Fibroblast of the aortic adventitia (primary cell): ENCODE measurements at places on chromosomes 7 and 10.

DNA sequence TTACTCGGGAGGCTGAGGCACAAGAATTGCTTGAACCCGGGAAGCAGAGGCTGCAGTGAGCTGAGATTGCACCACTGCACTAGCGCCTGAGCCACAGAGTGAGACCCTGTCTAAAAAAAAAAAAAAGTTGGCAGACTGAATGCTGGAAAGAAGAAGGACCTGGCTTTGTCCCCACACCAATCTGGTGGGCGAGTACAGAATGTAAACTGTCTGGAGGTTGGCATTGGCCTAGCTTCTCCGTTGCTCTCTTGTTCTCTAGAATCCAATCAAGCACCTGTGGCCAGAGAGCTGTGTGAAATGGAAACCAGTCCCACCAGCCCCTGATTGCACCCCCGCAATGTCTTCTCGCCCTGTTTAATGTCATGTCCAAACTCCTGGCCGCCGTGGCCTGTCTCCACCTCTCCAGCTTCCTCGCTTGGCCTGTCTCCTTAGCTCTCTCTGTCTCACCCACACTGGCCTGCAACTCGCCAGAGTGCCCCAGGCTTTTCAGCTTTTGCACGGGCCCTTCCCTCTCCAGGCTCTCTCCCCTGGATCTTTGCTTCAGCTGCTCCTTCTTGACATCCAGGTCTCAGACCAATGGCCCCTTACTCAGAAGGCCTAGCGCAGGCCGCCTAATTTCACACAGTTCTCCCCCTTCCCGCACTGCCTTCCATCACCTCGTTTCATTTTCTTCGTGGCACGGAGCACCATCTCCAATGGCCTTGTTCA is 670 bp upstream of the AGK start:
- DNase-seq: no peak

- no peak for DNase-seq
These were observed 25.3 kb downstream of the GFRA1 start for GRCh38 chr10:116247691-116248090.

DNA sequence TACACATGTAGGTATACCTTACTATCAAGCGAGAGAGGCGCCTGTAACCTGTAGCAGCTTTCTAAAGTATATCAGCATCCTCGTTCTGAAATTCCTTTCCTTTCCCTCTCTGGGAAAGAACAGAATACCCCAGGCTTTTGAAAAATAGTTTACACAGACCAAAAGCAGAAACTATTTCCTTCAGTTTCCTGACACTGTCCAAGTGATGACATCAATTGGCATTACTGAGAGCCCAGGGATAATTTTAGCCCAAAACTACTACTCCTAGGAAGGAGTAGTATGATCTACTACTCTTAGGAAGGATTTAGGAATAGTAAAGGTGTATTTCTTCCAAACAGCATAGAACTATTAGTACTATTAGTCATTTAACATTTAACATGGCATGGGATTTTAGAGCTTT is 6.0 kb downstream of the GNG11 start:
- no peak for DNase-seq

GRCh38 chr10:108249940-108250339 is 1085.4 kb upstream of the SORCS1 start:
- no peak for DNase-seq

GRCh38 chr10:96714031-96714590 is 6.2 kb downstream of the PIK3AP1 start:
- no peak for DNase-seq

DNA sequence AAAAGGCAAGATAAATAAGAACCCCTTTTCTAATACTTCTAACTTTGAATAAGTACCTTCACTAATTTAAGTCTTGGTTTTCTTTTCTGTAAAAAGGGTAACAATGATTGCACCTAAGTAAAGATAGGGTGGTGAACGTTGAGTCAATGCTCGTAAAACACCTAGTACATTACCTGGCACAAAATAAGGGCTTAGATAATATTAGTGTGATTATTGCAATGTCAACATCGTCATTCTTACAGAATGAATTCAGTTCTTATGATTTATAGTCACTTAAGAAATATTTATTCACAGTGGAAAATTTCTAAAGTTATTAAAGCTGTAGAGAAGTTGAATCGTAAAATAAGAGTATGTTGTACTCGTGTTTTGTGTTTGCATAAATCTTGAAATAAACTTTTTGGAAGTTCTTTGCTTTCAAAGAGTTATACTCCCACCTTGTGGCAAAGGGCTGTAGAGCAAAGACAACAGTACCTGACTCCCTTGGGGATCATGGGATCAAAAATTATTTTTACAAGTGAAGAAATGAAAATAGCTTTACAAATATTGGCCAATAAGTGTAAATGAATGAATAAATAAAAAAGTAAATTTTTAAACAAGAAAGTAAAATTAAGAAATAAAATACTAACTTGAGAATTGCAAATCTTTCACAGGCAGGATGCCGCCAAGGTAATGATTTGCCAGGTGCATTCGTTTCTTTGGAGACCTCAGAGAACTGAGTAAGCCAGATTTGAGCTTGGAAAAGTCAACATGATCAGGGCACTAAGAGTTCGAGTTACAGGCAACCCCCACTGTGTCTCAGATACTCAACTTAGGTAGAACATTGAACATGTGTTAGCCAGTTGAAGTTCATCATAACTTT is 285.8 kb upstream of the CACNA2D1 start:
- peak; percentile 63 for DNase-seq

DNA sequence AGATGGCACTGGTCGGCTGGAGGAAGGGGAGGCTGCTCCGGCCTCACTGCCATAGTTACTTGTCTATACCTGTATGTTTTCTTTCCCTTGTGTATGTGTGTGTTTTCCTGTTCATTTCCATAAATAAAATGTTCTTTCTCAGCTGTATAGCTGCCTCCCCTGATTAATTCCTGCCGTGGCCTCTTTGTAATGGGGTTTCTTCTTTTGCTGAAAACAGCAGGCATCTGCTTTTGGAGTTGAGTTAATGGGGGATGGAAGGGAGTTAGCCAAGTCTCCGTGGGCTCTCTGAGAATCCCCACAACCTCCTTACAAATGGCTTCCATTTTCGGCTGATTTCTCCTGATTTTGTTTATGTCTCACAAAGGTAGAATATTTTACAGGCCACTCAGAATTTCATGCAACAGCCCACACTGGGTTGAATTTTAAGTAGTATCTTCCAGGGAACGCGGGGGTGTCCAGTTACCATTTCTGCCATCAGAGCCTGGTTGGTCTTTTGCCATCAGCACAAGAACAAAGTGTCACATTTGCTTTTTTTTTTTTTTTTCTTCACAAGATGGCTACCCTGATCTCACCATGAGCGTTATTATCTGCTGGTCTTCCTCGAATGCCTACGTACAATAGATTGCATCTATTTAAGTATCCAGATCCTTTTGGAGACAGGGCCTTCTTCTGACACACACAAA is 88.1 kb upstream of the NRP1 start:
- DNase-seq: no peak

- peak; percentile 13 for DNase-seq
These were observed 2.1 kb downstream of the NANOS1 start for GRCh38 chr10:119031496-119032059.

GRCh38 chr7:142454862-142455261 is 197.0 kb upstream of the PRSS58 start:
- DNase-seq: no peak

DNA sequence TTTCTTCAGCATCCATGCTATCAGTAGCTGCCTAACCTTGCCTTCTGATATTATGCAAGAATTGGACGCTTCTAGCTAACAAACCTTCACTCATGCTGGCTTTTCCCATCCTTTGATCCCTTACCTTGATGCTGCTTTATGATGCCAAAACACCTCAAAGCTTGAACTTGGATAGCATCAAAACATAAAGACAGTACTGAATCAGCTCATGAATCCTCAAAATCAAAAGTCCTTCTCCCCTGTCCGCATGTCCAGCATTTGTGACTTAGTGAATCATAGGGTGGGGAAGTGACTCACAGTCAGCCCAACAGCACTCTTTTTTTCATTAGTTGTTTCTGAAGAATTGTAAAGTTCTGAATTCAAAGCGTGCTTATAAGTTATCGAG is 89.5 kb upstream of the PIK3CG start:
- DNase-seq: peak; percentile 77

GRCh38 chr7:21969822-21970221 is 24.1 kb upstream of the CDCA7L start:
- no peak for DNase-seq
